ENCODE measurements at places on chromosomes 3 and 15.

DNA sequence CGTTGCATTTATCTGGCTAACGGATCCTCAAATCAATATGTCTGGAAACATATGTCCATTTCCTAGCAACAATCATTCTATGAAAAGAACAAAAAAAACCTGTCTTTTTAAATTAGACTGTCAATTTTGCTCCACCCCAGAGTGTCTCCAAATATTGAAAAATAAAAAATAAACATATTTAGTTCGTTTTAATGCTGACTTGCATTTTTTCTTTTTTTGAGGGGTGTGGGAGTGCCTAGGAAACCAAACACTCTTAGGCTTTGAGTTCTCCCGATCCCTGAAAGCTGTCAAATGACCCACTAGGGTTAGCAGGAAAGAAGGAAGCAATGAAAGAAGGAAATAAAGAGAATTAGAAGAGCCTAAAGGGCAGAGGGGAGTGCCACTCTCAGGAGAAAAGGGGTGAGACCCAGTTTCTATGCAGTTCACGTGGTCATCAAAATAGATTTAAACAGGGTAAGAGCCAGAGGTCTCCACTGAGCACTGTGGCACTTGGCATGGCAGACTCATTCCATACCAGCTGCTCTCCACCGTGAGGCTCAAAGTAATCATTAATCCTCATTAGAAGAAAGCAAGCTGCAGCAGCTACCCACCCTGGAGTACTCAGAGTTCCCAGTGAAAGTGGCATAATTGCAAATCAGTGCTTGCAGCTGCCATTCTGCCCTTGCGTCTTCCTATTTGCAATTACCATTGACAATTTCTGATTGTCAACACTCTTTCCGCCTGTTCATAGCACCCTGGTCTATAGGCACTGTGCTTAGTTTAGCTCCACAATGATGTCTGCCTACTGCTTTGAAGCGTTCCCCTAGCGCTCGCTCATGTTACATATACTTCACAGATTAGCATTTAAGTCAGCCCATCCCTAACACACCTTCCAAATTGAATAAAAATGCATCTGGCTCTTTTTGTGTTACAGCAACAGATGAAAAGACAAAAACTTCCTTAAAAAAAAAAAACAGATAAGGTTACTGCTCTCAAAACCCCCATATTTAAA, 32.3 kb downstream of the PDZRN3 start:
- no peak for DNase-seq

GRCh38 chr3:143433787-143434378, 314.3 kb downstream of the CHST2 start:
- DNase-seq = no peak

- no peak for DNase-seq
These were observed 51.1 kb upstream of the MAP4 start for GRCh38 chr3:48067271-48067670.

- DNase-seq = no peak
These were observed 537.3 kb downstream of the EPHA3 start for GRCh38 chr3:89644716-89645115.

DNA sequence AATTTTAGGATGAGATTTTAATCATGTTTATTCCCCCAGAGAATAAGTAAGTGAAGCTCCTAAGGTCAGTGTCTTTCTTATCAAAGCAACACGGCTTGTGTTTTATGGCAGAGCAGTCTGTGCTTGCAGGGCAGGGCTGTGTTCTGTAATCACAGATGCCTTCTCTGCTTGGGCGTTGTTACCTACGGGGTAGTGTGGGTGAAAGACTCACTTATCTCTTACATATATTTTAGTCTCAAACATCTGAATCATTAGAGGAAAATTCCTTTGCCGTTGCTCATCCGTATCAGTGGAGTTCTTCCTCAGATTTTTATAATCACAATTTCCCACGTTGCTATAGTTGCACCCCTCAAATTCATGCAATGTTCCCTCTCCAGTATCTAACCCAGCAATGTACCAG, 271.7 kb upstream of the MEIS2 start:
- no peak for DNase-seq

GRCh38 chr3:154018100-154018696, 103.0 kb upstream of the ARHGEF26 start:
- no peak for DNase-seq

DNA sequence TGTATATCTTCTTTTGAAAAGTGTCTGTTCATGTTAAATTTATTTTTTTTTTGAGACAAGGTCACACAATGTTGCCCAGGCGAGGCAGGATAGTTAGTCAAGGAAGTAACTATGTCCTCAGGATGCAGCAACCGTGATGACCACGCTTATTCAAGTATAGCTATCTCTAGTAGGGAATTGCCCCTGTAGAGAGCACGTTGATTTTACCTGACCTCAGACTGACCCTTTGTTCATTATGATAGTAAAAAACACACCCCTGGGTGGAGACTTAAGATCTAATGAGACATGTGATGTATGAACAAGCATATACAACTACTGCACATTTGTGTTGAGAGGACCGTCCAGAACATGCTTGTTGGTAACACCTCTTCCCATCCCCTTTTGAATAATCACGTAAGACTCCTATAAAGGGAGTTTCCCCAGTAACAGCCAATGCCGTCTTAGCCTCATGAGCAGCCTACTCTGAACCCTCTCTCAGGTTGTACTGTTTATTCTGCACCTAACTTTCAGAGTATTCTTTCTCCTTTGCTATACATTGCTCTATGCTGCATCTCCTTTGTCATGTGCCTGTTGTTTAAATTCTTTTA, 32.9 kb downstream of the ZNF621 start:
- DNase-seq = no peak

- no peak for DNase-seq
These were observed 140.7 kb upstream of the NSMCE3 start for GRCh38 chr15:29410338-29410737.

GRCh38 chr15:71469413-71469812, 340.9 kb upstream of the NR2E3 start:
- DNase-seq = no peak

DNA sequence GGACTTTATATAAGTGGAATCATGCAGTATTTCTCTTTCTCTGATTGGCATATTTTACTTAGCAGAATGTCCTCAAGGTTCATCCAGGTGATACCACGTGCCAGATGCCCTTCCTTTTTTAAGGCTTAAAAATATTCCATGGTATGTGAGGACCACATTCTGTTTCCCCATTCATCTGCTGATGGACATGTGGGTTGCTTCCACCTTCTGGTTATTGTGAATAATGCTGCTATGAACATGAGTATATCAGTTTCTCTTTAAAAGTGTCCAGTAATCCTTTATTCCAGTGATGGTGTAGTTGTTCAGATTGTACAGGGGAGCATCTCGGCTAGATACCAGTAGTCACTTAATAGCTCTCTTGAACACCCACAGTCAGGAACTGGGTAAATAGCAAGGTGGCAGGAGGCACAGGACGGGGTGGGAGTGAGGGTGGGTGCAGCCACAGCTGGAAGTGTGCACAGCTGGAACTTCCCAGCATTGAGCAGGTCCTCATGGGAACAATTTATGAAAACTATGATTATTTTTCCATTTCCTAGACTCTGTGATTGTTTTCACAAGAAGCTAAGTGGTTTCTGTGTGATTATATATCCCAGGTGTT, 50.3 kb upstream of the ATG7 start:
- no peak for DNase-seq

DNA sequence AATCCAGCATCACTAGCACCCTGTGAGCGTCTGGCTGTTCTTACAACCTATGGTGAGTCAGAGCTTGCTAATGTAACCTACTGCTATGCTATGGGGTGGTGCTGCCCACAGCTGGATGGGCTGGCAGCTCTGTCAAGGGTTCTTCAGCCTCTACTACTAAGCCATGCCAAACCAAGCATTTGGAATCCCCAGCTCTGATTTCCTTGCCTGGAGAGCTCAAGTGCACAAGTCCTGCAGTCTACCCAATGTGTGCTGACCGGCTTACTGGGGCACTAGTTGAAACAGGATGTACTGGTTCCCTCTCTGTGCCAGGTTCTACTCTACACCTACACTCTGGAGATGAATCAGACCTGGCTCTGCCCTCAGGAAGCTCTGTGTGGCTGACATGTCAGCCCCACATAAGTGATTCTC, 4.2 kb downstream of the TEX264 start:
- no peak for DNase-seq

DNA sequence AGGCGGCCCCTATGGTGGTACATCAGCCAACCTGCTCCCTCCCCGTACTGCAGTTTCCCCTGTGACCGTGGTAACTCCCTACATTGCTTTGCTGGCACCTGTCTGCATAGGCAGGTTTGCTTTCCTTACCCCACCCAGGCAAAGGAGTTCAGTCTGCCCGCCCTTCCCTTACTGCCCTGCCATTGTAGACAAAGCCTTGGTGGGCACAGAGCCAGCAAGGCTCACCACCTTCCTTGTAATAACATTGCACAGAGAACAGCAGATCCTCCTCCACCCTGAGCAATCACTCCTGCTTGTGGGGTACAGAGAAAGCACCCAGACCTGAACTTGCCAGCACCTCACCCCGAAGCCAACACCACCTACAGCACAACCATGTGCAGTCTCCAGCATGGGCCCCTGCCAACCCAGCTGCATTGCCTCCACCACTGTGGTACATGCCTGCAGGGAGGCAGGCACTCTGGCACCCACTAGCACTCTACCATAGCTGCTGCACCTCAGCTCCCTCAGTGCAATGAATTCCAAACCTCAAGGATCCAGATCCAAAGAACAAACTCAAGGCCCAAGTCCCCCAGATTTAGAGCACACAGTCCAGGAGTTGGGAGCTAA, 192.7 kb upstream of the KCNMB2 start:
- no peak for DNase-seq
